Mammary epithelial cell (primary cell): ENCODE measurements at places on chromosomes 3 and 15. TPM values are rescaled to one million over a fixed set of nuclear protein-coding genes. Genes with fewer than 3 reads are reported as not detected.

DNA sequence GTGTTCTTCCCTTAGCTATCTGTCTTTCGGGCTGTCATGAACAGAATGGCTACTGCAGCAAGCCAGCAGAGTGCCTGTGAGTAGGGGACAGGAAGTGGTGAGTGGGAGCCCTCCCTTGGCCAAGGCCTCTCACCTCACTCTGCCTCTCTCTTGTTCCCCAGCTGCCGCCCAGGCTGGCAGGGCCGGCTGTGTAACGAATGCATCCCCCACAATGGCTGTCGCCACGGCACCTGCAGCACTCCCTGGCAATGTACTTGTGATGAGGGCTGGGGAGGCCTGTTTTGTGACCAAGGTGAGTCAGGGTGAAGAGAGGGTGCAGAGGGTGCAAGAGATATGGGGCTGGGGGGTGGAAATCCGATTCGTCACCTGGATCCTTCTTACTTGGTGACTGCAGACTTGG lies 3.0 kb downstream of the DLL4 start:
- no peak for DNase-seq

DNA sequence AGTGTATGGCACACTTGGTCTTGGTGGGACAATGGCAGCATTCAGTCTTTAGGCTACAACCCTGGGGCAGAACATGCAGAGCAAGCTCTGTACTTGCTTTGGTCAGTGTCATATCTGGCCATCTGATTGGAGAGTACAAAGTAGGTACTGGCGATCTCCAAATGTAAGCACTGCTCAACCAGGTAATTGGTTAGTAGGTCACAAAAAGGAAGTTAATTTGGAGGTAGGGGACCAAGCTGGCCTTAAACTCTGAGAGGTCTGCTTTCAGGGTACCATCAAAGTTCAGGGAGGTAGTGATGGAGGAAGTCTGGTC lies 3.3 kb upstream of the ABHD5 start:
- DNase-seq: no peak

DNA sequence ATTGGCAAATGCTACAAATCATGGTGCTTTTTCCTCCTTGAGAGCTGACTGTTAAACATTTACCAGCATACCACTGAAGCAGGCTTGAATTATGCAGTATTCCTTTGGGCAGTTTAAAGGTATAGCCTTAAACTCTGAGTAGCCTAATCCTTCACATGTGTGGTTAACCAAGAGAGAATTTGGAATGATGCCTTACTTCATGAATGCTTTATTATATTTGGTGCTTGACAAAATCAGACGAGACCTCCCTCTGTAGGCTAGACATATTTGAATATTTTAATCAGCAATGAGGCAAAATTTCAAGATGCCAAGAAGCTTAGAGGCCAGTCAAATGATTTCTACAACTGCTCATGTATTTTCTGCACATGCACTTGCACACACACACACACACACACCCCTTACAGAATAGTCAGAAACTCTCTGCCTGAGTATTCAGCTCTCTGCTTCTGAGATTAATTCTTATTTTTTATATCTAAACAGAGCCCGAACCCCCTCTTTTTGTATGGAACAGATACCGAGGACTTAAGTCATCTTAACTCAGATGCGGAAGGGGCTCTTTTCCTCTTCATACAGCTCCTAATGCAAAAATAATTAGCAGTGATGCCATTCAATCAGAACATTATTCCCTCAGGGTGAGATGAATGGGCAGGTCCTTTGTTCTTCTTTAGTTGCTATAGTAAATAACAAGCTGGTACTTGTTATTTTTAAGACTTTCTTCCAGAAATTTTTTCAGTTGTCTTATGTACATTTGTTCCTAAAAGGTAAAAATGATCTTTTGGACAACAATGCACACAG lies 195.5 kb upstream of the TMC3 start:
- DNase-seq: no peak

GRCh38 chr15:99477791-99478471 lies 87.9 kb upstream of the MEF2A start:
- no peak for DNase-seq

GRCh38 chr3:165451371-165452070 lies 255.3 kb upstream of the SLITRK3 start:
- DNase-seq: no peak

GRCh38 chr15:31489281-31489680 lies 162.6 kb downstream of the KLF13 start:
- DNase-seq: no peak

GRCh38 chr3:60669636-60670035 lies 581.6 kb downstream of the FHIT start:
- no peak for DNase-seq

DNA sequence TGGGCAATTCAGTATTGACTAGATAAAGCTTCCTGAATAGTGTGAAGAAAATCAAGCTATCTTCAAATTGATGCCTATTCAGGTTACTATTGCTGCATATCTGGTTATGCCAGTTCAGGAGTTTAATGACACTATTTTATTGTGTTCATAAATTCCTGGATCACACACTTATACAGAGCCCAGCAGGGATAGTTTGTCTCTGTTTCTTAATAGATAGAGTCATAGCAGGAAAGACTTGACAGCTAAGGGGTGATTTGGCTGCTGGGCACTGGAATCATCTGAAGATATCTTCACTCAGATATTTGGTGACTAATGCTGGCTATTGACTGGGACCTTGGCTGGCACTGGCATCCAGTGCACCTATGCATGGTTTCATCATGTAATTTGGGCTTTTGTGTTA lies 187.8 kb downstream of the PYDC2 start:
- DNase-seq: peak; percentile 9

DNA sequence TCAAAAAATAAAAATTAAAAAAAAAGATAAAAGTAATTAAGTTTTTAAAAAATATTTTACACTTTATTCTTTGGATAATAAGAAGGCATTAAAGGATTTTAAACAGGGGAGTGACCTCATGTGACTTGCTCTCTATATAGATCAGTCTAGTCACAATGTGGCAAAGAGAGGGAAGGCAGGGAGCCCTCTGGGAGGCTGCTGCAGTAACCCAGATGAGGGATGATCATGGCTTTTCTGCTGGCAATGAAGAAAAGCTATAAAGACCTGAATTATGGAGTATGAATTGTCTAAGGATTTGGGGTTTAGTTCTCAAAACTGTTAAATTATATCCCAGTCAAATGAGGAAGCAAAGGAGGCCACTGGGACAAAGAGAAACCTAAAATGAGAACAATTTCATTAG lies 58.1 kb downstream of the SUMF1 start:
- DNase-seq: no peak

DNA sequence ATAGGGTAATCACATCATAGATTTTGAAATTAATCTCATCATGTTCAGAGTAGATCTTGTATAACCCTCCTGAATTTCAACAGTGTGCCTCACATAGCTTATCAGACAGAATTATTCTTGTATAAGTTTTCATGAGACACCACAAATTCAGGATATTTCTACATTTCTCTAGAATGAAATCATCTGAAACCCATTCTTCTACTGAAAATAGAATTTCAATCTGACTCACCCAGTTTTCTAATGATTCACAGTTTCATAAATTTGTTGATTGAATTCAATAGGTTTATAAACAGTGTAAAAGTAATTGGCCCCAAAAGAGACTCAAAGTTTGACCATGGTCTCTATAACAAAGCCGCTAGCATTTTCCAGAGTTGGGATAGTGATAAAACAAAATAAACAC lies 1082.6 kb upstream of the EPHA6 start:
- no peak for DNase-seq

GRCh38 chr15:22253676-22254408 lies 173.5 kb downstream of the OR4M2 start:
- no peak for DNase-seq

GRCh38 chr3:29644261-29644660 lies 363.4 kb downstream of the RBMS3 start:
- peak; percentile 52 for DNase-seq

DNA sequence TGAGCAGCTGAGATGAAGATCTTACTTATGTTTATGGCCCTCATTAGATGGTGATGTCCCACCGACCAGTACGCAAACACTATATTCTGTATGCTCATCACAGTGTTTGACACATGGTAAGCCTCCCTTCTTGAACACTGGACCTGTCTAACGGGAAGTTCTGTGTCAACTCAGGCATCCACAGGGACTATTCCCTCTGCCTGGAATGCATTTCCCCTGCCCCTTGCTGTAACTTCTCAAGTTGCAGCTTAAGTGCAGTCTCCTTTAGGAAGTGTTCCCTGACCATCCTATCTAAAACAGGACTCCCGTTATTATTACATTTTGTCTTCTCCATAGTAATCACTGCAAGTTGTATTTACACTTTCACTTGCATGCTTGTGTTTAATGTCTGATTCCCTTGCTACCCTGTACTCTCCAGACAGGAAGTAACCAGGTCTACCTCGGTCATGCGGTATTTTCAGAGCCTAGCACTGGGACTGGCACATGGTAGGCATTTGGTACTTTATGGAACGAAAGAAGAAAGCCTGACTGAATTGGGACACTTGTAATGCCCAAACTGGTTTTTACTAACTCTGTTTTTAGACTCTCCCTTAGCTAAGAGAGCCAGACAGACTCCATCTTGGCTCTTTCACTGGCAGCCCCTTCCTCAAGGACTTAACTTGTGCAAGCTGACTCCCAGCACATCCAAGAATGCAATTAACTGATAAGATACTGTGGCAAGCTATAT lies 8.7 kb downstream of the DET1 start:
- no peak for DNase-seq

DNA sequence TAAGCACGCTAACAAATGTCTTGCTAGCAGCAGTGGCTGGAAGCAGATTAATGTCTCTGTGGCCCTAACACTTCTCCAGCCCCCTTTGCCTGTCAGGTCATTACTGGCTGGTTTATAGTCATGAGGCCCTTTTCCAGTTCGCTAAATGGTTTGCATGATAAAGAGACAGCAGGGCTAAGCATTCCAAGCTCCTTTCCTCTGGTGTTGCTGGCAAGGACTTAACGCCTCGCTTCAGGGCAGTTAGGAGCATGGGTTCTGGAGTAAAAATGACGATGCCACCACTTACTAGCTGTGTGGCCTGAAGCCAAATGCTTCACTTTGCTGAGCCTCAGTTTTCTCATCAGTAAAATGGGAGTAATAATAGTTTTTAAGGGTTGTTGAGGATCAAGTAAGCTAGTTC lies 185.9 kb downstream of the MEGF11 start:
- DNase-seq: no peak

DNA sequence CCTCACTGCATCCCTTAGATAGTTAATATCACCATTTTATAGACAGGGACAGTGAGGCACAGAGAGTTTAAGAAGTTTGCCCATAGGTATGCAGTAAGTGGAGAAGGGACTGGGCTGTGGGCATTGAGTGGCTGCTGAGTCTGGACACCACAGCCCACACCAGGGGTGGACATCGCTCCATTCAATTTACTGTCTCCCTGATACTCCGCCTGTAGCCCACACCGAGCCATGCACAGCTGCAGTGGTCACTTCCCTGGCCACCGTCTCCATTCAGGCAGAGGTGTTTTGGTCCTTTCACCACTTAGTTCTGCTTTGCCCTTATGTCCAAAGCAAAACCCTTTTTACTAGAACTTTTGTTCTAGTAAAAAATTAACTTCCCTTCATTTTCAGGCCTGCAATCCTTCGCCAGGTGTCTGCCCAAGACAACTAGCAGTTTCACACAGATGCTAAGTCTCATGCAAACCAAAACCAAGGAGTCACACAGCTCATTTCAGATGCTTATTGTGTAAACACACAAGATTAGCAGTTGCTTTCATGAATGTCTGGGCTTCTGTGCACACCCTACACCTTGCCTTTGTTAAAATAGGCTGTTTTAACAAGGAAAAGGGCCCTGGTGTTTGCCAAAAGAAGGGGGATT lies 30.1 kb downstream of the ZNF35 start:
- no peak for DNase-seq

CPLX3 gene
- not detected in 2 replicates for total RNA-seq

FRMD4B gene
- total RNA-seq: 64.1 and 65.4 TPM in 2 replicates

POPDC2 gene
- 0.31 and 0.64 TPM in 2 replicates for total RNA-seq

RBSN gene
- total RNA-seq: 21.7 TPM

GMNC gene
- not detected in 2 replicates for total RNA-seq

CDHR4 gene
- total RNA-seq: 0.33 TPM

MITF gene
- total RNA-seq: 8.3 and 10.9 TPM in 2 replicates

LAMB2 gene
- total RNA-seq: 233 and 262 TPM in 2 replicates
